ENCODE measurements at places on chromosomes 7 and 10.

DNA sequence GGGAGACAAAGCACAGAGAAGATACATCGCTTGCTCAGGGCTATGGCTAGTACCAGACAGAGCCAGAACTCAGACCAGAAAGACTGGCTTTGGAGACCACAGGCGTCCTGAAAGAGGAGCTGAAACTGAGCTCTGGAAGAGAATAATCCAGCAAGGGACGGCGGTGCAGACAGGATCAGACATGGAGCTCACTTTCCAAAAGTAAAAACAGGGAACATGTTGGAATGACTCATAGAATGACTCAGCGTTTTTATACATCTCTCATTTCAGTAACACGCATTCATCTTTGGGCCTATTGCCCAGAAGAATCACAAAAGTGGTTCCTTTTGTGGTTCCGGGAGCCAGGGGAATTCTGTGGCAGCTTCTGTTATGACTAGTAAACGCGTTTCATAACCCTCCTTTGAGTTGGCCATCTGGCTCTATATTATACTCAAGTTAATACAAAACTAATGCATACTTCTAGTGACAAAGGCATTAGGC, 37.2 kb downstream of the PLEKHS1 start:
- DNase-seq = peak; percentile 41

- DNase-seq = no peak
These were observed 32.2 kb downstream of the PHTF2 start for GRCh38 chr7:77830649-77831355.

DNA sequence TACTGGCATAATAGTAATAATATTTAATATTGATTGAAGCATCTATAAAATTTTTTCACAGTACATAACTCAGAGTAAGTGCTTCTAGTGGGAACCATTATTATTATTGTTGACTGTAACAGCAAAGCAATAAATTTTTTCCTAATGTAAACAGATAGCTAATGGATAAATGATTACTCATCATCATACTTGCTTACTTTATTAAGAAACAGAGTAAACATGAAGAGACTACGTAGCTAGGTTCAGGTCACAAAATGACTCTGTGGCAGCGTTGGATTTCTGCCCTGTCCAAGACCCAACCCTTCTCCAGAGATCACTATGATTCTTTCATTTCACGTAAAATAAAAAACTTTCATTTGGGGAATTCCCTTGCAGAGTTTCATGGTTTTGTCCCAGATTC, 8.3 kb upstream of the ABCB5 start:
- no peak for DNase-seq

- DNase-seq = no peak
These were observed 2.0 kb downstream of the STAMBPL1 start for GRCh38 chr10:88881922-88882645.

- peak; percentile 91 for DNase-seq
These were observed 274.9 kb upstream of the GALNT17 start for GRCh38 chr7:70856901-70857630.

DNA sequence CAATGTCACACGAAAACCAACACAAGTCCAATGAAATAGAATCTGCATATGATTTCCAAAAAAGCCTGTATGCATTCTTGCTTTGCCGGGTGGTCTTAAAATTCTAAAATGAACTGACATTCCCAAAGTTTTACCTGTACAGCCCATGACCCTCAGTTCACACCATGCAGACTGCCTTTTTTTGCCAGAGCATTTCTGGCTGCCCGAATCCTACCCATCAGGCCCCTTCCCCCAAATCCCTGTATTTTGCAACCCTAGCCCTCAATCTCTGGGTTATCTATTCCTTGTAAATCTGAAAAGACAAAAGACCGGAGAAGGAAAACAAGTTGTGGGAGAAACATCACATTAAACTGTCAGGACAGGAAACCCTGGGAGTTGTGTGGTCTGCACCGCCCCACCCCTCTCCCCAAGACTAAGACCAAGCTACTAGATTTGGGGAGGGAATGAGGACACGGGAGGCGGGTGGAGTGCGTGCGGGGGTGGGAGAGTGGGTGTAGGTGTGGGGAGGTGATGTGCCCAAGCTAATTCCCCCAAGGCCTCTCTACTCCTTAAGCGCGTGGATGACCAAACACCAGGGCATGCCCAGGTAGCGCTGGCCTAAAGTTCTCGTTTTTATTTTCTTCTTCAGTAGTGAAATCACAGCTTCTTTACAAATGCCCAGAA, 1.4 kb downstream of the JCAD start:
- DNase-seq = no peak

GRCh38 chr10:33087922-33088321, 129.9 kb upstream of the ITGB1 start:
- DNase-seq = no peak

GRCh38 chr10:7817984-7818294, 366 bp upstream of the TAF3 start:
- DNase-seq = no peak

Measured in tongue (tissue), 3 donors.